ENCODE measurements at places on chromosomes 3 and 15. TPM values are rescaled to one million over a fixed set of nuclear protein-coding genes. Genes with fewer than 3 reads are reported as not detected.

Gene ZIC1
- polyA plus RNA-seq = not detected

Gene ARPIN
- 6.8 TPM for polyA plus RNA-seq

Gene TMEM158
- polyA plus RNA-seq = 5.6 TPM

Gene CHL1
- polyA plus RNA-seq = 3.4 TPM

Gene VEPH1
- 0.07 TPM for polyA plus RNA-seq

Gene CCDC50
- 14.9 TPM for polyA plus RNA-seq

Gene FANCD2OS
- not detected for polyA plus RNA-seq

Gene CCR3
- not detected for polyA plus RNA-seq

Gene THBS1
- 6.8 TPM for polyA plus RNA-seq

Gene PLA2G4E
- 1.2 TPM for polyA plus RNA-seq

Gene CFAP161
- 0.18 TPM for polyA plus RNA-seq

Gene SOX14
- not detected for polyA plus RNA-seq

Gene ABI3BP
- 2.1 TPM for polyA plus RNA-seq

Gene MESP2
- polyA plus RNA-seq = 0.75 TPM

Gene AGBL1
- polyA plus RNA-seq = 0.01 TPM

Gene ZBBX
- polyA plus RNA-seq = not detected

Gene CD86
- 0.39 TPM for polyA plus RNA-seq

Gene GPD1L
- 22.4 TPM for polyA plus RNA-seq

Gene ACTRT3
- 1.1 TPM for polyA plus RNA-seq

Gene CPNE9
- polyA plus RNA-seq = not detected

Gene DNAH12
- 0.06 TPM for polyA plus RNA-seq

Gene STARD5
- polyA plus RNA-seq = 12.2 TPM

Gene MKRN2OS
- 6.0 TPM for polyA plus RNA-seq

Gene EID1
- 41.7 TPM for polyA plus RNA-seq

Gene HRH1
- 1.2 TPM for polyA plus RNA-seq

Gene POTEB2
- polyA plus RNA-seq = not detected

Gene CCDC13
- 1.0 TPM for polyA plus RNA-seq

Gene MME
- 0.12 TPM for polyA plus RNA-seq

Gene SKIL
- 9.5 TPM for polyA plus RNA-seq

Gene CXCR6
- polyA plus RNA-seq = 0.90 TPM
